ENCODE measurements at places on chromosomes 2 and 18.
A peak's percentile ranks its signal among the peaks of the same experiment; 100 is the strongest.

- no peak for DNase-seq
Measured at GRCh38 chr2:240225131-240225530, 84.7 kb upstream of the OTOS start.

GRCh38 chr2:10012963-10013461 is 30.3 kb upstream of the KLF11 start:
- DNase-seq = no peak

- peak; percentile 74 for DNase-seq
Measured at GRCh38 chr2:60888853-60889252, 7.5 kb downstream of the REL start.

GRCh38 chr18:28045880-28046279 is 131.1 kb downstream of the CDH2 start:
- DNase-seq = no peak

DNA sequence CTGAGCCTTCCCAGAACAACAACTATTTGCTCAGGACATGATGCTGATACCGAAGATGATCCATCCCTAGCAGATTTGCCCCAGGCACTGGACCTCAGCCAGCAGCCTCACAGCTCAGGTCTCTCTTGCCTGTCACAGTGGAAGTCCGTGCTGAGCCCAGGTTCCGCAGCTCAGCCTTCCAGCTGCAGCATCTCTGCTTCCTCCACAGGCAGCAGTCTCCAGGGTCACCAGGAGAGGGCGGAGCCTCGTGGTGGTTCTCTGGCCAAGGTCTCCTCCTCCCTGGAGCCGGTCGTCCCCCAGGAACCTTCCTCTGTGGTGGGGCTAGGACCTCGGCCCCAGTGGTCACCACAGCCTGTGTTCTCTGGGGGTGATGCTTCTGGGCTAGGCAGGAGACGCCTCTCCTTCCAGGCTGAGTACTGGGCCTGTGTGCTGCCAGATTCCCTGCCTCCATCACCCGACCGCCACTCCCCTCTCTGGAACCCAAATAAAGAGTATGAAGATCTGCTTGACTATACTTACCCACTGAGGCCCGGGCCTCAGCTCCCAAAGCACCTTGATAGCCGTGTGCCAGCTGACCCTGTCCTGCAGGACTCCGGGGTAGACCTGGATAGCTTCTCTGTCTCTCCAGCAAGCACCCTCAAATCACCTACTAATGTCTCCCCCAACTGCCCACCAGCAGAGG is 15.4 kb downstream of the CEP68 start:
- DNase-seq = no peak

- DNase-seq = no peak
Measured at GRCh38 chr2:19772981-19773380, 128.8 kb downstream of the TTC32 start.

DNA sequence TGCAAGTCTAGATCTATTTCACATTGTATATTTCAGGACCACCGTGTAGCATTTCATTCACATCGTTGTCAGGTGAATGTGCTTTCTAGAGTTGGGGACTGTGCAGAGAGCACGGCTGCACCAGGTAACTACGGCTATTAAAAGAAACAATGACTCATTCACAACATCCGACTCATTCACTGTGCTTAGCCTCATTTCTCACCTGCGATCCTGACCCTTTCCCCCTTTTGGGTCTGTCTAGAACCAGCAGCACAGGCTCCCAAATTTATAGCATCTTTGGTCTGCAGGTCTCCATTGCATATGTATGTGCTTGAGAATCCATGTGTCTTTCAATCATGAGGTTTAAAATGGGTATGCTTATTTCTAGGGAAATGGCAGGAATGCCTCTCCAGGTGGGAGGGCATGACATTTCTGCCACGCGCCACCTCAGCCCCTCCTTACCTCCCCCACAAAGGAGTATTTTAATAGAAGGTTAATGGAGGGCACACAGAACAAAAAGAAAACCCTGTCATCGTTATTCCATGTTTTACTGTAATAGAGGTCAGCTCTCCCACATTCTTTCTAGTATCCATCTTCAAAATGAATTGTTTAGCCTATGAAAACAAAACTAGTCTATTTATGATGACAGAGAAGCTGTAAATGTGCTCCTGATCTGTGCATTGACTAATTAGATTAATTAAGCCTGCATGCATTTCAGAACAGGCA is 246.7 kb upstream of the EPHA4 start:
- DNase-seq = no peak

DNA sequence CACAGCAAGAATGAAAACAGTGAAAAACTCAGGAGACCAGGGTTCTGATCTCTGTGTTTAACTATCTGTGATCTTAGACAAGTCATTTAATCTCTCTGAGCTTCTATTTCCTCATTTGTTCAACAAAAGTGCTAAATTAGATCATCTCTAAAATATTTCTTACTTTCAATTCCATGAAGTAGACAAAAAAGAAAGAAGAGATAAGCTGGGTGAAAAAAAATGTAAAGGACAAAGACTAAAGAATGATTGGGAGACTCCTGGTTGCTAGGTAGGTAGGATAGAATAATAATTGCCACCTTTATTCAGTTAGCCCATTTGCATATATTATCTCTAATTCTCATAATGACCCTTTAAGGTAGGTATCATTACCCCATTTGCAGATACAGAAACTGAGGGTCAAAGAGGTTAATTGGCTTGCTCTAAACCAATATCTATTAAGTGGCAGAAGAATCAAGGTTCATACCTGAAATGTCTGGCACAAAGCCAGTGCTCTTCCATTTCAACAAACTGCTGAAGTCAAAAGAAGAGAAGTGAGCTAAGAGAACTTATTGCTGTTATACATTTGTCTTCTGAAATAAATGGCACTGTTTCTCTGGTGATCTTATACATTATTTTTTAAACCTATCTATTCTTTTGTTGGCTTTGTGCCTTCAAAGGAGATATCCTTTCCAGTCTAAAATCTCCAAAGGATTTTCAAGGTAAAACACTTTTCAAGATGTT is 141.7 kb downstream of the OTX1 start:
- DNase-seq = no peak

Data from inflammatory macrophage treated with lipopolysaccharide for 1 hour (primary cell).